T-helper 9 cell (primary cell): ENCODE measurements at places on chromosomes 16 and 17.
A peak's percentile ranks its signal among the peaks of the same experiment; 100 is the strongest.

- DNase-seq = peak; percentile 79
Measured at GRCh38 chr16:27202923-27203506, 311 bp upstream of the KDM8 start.

DNA sequence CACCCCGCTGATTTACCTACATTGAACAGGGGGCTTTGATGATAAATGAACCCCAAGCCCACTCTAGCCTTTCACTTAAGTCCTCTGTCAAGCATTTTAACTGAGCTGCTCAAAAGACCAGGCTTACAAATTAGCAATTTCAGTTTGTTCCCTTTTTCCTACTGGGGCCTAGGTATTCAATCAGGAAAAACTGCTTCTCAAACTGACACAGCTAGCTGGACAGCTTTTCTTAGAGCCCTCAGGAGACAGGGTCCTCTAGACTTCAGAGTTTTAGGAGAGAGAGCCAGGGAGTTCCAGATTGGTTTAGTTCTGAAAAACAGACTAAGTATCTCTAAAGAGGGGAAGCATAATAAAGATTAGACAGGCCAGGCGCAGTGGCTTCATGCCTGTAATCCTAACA, 6.2 kb upstream of the HEXIM2 start:
- no peak for DNase-seq

DNA sequence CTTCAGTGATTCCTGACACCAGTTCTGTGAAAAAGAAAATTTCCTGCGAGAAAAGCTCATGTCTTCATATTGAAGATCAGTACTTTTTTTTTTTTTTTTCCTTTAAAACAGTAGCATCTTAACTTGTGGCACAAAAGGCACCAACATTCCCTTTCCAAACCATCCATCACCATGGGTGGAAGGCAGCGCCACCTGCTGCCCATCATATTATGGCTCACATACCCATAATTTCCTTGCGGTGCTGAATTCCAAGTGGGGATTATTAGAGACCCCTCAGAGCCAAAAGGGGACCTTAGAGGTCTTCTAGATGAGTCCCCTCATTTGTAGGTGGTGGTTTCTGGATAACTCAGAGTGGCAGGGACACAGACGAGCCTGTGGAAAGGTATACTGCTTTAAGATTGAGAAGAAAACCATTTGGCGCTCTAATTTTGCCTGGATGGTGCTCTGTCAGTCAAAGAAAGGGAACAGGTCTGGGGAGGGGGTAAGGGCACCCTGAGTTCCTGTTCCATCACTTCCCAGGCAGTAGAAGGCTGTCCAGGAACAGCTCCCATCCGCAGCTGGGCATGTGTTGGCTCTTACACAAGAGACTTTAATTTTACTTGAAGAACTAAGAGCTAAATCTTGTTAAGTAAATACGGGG, 7.9 kb upstream of the SOST start:
- DNase-seq = peak; percentile 49

- DNase-seq = no peak
Measured at GRCh38 chr17:29057361-29057760, 14.4 kb downstream of the PIPOX start.

- DNase-seq = no peak
Measured at GRCh38 chr17:57138956-57139576, 54.0 kb downstream of the AKAP1 start.

GRCh38 chr16:87172632-87173031, 144.6 kb downstream of the C16orf95 start:
- no peak for DNase-seq

DNA sequence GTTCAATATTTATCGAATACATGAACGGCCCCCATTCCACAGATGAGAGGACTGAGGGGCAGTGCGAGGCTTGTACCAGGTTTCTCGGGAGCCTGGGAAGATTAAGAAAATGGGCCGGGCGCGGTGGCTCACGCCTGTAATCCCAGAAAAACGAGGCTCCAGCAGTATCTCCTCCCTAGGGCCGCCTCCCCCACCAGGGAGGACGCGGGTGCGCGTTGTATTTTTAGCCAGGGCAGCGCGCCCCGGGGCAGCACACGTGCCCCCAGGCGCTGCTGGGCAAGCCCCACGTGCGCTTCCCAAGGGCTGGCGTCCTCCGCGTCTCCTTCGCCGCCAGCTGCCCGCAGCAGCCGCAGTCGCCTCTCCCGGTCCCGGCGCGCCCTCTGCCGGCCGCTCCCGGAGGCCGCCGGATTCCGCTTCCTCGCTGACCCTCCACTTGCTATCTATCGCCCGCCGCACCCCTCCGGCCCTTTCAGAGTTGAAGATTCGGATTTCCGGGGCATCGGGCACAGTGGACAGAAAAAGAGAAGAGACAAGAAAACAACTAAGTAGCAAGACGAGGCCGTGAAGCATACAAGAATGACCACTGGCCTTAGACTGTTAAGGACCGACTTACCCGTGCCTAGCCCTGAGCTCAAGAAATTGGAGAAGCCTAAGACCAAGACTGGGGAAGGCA, 1.9 kb upstream of the YBX2 start:
- DNase-seq = peak; percentile 65

DNA sequence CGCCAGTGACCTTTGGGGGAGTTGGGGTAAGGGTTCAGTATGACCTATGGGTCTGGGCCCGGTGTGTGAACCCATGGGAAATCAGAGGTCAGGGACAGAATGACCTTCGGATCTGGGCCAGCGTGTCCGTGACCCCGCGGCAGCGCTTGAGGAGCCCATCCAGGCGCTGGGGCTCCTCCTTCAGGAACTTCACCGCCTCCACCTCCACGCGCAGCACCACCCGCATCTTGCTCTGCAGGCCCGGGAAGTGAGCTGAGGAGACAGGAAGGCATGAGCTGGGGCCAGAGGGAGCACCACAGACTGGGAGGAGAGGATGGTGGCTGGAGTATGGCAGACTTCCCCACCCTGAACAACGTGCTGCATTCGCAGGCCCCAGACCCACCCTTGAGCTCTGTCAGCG, 53.4 kb downstream of the SRCIN1 start:
- no peak for DNase-seq

GRCh38 chr16:88298181-88298832, 84.5 kb upstream of the ZNF469 start:
- DNase-seq = no peak

- DNase-seq = no peak
Measured at GRCh38 chr16:65409510-65409909, 287.6 kb upstream of the CDH11 start.

- no peak for DNase-seq
Measured at GRCh38 chr16:7161891-7162290, 170.8 kb upstream of the RBFOX1 start.
